ENCODE measurements at places on chromosomes 2 and 18.

DNA sequence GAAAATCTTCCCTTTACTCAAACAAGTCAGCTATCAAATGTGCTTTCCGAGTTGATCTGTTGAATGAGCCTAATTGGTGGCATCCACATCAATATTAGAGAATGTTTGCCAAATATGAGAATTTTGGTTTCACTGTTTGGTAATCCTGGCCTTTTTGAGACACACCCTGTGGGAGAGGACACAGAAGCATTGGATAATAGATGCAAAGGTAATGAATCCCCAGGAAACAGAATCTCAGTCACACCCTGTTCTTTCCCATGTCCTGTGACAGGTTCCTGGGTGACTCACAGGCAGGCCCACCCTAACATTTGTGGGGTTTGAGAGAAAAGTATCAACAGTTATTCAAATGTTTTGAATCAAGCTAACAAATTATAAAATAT is 99.8 kb upstream of the PELI1 start:
- DNase-seq, result no peak

GRCh38 chr2:120929829-120930228 is 194.2 kb downstream of the GLI2 start:
- DNase-seq, result no peak

DNA sequence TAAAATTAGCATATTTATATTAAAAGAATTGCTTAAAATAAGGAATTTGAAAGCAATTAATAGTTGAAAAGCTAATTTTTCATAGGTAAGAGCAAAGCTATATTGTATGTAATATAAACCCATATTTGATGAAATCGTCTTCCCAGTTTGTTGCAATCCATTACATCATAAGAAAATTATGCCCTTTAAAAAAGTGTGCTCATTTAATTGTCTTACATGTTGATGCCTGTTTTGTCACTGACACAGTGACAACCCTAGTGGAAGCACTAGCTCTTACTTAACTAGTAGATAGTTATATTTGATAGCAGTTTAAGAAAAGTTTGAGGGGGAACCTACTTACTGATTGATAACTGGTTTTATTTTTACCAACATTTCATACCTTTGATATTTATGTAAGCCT is 30.0 kb upstream of the IL18RAP start:
- DNase-seq, result no peak

DNA sequence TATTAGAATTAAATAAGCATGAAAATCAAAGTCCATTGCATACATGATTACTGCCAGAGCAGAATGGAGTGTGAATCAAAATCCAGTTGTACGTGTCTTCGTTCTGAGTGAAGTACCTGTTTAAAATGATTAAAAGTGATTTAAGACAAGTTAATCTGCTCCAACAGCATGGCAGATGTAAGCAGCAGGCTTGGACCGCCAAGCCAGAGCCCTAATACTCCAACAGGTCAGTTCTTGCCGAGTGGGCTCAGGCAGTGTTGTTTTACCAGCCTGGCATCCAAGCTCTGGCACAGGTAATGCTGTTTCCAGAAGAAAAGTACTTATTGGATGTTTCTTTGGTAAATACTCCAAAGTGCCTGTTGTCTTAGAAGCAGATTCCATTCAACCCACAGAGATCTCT is 171.4 kb upstream of the EPAS1 start:
- no peak for DNase-seq

DNA sequence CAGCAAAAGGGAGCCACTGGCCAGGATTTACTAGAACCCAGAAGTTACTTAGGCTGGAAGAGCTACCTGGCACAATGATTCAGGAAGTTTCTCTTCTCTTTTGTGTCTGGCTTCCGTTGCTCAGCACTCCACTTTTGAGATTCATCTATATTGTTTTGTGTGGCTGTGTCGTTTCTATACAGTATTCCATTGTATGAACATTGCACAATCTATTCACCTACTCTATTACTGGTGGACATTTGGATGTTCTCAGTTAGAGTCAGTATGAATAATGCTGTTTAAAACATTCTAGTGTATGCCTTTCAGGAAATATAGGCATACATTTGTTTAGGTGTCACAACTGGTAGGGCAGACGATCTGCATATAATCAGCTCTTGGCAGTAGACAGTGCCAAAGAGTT is 36.3 kb upstream of the EPHA4 start:
- no peak for DNase-seq

DNA sequence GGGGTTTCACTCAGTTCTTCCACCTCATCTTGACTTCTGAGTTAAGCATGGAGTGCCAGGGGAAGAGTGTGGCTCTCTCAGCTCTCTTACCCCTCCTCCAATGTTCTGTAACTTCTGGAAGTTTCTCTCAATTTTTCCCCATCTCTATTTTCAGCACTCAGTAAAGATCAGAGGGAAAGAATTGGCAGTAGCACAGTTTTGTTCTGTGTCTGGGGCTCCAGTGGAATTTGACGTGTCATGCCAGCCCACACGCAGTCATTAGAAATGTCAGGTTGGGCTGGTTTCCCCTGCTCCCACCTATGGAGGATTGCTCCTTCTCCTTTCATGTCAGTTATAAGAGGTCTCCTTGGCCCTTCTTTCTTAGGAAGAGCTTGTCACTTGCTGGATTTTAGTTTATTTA is 104.6 kb upstream of the COL3A1 start:
- DNase-seq, result no peak

DNA sequence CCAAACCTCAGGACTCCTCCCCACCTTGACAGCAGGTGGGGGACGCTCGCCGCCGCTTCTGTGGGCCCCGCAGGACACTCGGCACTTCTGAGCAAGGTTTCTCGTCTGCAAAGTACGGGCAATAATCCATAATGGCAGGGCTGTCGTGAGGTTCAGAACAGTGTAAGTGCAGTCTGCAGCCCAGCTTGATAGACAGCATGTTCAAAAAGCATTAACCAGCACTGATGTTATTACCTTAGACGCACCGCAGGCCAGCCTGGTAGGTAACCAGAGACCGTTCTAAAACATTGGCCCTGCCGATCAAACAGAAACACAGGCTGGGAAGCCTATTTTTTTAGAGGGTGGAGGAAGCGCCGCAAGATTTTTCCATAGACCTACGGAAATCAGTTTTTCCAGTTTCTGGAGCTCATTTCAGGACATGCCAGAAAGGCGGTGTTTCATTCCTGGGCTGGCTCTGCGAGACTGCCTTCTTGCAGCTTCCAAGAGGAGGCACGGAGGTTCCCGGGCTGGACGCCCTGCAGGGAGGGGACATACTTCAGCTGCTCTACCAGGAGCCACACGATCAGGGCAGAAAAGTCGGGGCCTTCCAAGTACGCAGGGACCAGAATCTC is 148.7 kb downstream of the TPO start:
- no peak for DNase-seq

GRCh38 chr2:227402959-227403358 is 15.2 kb upstream of the SCYGR1 start:
- no peak for DNase-seq

GRCh38 chr2:8999102-8999446 is 4.4 kb downstream of the MBOAT2 start:
- DNase-seq, result no peak

DNA sequence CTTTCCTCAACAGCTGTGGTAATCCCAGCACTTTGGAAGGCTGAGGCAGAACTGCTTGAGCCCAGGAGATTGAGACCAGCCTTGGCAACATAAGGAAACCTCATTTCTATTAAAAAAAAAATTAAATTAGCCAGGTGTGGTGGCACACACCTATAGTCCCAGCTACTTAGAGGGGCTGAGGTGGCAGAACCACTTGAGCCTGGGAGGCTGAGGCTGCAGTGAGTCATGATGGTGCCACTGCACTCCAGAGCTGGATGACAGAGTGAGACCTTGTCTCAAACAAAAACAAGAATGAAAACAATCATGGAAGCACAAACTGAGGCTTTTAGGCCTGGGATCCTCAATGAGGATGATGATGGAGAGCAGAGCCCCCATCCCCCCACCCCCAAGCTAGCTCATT is 19.8 kb downstream of the GAREM1 start:
- DNase-seq, result no peak

DNA sequence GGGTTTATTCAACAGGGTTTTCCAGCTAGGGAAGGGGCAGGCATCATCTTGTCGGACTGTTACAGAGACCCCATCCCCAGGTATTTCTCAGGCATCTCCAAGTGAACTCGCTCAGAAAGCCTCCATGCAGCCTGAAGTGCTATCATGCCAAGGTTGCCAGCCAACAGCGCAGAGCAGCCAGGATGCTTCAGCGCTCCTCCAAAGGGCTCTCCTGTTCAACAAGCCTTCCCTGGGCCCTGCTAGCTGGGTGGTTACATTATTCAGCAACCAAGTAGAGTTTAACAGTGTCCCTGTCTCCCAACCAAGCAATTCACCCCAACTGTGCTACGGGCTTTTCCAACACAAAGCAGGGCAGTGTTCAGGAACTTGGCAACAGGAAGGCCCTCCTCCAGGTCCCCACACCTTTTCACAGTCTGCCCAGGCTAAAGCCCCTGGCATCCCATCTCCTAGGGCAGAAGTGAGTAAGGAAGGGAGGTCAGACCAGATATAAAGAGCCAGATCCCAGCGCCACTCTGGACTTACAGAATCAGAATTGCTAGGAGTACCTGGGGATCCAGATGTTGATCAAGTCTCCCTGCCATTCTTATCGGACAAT is 52.9 kb downstream of the ZBTB7C start:
- DNase-seq, result no peak

DNA sequence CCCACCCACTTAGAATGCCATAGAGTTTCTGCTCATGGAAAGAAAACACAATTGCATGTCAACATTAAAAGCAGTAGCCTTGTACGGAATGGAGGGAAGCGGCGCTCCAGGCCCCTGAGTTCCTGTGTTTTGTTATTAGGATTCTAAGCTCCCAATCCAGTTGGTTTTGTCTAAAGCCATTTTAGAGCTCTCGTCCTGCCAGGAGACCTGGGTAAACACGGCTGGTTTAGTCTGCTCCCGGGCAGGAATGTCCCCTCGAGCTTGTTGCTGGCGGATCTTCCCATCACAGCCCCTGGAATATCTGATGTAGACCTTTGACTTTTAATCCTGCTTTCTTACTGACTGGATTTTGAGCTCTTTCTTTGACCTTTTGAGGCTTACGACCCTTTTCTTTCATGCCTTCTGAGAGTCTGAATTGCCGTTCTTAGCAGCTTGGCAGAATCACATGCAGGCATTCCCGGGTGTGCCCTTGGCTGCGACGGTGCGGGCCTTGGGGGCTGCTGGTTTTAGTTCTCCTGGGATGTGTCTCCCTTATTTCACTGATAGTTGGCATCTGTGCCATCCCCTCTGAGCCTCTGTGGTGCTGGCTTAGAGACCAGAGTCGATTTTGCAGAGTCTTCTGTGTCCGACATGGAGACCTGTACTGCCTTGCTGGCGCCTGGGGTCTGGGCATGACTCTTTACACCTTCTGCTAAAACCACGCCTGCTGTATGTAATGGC is 25.4 kb downstream of the GREB1 start:
- no peak for DNase-seq

GRCh38 chr2:135985826-135986393 is 484 bp upstream of the DARS1 start:
- DNase-seq, result peak; percentile 14

- DNase-seq, result no peak
Observed at GRCh38 chr18:64099244-64099643, 49.6 kb downstream of the LINC00305 start.

GRCh38 chr2:119574864-119575263 is 30.6 kb downstream of the CFAP221 start:
- DNase-seq, result no peak

GRCh38 chr2:68938938-68939337 is 13.8 kb downstream of the GKN2 start:
- DNase-seq, result no peak

GRCh38 chr2:109284826-109285225 is 155.8 kb downstream of the SH3RF3 start:
- no peak for DNase-seq

DNA sequence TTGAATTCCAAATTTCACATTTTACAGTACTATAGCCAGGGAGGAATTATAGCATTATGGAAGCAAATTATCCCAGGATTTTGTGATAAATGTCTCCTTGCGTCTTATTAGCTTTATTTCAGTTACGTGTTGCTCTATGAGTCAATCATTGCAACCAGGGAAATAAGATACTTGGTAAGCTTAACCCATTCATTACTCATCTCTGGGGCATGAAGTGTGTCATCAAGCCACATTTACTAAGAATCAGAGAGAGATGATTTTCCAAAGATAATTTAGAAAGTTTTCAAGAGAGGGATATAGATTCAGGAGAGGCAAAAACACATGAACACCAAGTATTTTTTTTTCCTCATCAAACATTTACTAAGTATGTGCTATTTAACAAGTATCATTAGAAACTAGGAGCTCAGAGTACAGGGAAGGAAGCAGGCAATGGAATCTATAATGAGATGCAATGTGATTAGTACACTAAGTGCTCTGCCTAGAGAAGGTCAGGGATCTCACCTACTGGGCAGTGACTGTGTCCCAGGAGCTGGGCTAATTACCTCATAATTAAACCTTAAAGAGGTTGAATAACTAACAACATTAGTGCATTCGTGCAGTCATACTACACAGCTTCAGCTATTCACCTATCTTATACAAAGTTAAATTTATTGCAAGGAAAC is 217.8 kb upstream of the NXPH2 start:
- no peak for DNase-seq

- no peak for DNase-seq
Observed at GRCh38 chr2:227326783-227327182, 1.7 kb downstream of the MFF start.

- no peak for DNase-seq
Observed at GRCh38 chr2:191891656-191892055, 44.8 kb upstream of the CAVIN2 start.

DNA sequence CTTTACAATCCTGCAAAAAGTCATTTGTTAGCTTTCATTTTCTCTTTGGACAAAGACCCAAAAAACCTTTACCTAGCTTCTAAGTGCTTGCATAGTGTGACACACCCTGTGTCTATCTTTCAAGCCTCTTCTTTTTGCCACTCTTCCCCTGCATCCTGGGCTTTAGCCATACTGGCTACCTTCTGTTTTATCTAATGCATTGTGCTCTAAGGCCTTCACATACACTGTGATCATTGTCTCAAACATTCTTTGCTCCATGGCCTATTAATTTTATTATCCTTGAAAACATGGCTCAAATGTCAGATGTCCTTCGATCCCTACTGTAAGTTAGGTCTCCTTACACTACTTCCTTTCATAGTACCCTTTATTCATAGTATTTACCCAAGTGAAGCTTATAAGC is 84.4 kb downstream of the PIK3C3 start:
- DNase-seq, result no peak

GRCh38 chr2:198715302-198715835 is 742.4 kb downstream of the SATB2 start:
- DNase-seq, result no peak

DNA sequence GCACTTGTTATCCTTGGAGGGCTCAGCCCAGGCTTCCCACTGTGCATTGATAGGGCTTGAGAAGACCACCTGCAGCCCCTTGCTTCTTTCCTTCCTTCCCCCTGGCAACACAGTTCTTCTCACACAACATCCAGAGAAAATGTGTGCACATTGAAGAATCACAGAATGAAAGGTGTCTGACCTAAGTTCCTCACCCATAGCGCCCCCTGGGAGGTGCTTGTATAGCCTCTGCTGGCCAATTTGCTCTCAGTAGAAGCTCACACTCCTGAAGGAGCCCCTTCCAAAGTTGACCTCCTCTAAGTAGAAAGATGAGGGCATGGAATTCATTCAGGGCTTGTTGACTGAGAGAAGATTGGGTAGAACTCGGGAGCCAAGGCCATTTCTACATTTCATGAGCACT is 758.4 kb upstream of the KLHL29 start:
- DNase-seq, result no peak

GRCh38 chr2:184137955-184138354 is 460.4 kb upstream of the ZNF804A start:
- DNase-seq, result no peak

All from stimulated activated CD4-positive, alpha-beta T cell treated with anti-CD3 and anti-CD28 coated beads, Interleukin-1b, Interleukin-23, amount 100 ng/mL, for 1 hour (primary cell).